ENCODE measurements at places on chromosomes 6 and 20. TPM values are rescaled to one million over a fixed set of nuclear protein-coding genes. Genes with fewer than 3 reads are reported as not detected.

ARFGEF2 gene
- total RNA-seq = 57.0 TPM

RIPPLY2 gene
- total RNA-seq = 0.63 TPM

HECA gene
- total RNA-seq = 40.2 TPM

HS3ST5 gene
- total RNA-seq = 0.16 TPM

DNA sequence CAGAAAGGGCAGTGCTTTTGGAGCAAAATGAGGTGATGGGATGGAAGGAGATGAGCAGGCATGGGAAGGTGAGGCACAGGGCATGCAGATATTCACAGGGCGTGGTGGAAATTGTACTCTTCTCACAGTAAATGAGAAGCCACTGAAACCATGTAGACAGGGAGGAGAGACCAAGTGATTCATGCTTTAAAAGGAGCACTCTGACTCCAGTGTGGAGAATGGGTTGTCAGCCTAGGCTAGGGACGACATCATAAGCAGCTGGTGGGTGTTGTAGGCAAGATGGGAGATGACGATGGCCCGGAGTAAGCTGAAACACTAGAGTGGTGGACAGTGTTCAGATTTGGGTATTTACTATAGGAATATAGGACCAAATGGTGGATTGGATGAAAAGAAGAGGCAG, 18.4 kb downstream of the PDE7B start:
- H3K27ac ChIP-seq = no peak overlapping the region
- DNase-seq = no peak
- no peaks in the 10 kb centered on the region for H3K36me3 ChIP-seq
- no peak overlapping the region for H3K4me3 ChIP-seq
- H3K27me3 ChIP-seq = no peaks in the 10 kb centered on the region

GRCh38 chr6:16432075-16433032, 194.0 kb downstream of the GMPR start:
- no peaks in the 10 kb centered on the region for H3K27me3 ChIP-seq
- H3K4me3 ChIP-seq = no peak overlapping the region
- DNase-seq = peak; percentile 66
- no peaks in the 10 kb centered on the region for H3K36me3 ChIP-seq
- peaks cover 24% of the 10 kb centered on the region for H3K4me1 ChIP-seq
- no peak overlapping the region for H3K27ac ChIP-seq

GRCh38 chr20:51562332-51563173, 20.0 kb upstream of the NFATC2 start:
- H3K27ac ChIP-seq = peak overlapping the region; percentile 79
- H3K4me3 ChIP-seq = peak overlapping the region; percentile 39
- H3K27me3 ChIP-seq = no peaks in the 10 kb centered on the region
- H3K36me3 ChIP-seq = no peaks in the 10 kb centered on the region
- peaks cover 30% of the 10 kb centered on the region for H3K4me1 ChIP-seq

DNA sequence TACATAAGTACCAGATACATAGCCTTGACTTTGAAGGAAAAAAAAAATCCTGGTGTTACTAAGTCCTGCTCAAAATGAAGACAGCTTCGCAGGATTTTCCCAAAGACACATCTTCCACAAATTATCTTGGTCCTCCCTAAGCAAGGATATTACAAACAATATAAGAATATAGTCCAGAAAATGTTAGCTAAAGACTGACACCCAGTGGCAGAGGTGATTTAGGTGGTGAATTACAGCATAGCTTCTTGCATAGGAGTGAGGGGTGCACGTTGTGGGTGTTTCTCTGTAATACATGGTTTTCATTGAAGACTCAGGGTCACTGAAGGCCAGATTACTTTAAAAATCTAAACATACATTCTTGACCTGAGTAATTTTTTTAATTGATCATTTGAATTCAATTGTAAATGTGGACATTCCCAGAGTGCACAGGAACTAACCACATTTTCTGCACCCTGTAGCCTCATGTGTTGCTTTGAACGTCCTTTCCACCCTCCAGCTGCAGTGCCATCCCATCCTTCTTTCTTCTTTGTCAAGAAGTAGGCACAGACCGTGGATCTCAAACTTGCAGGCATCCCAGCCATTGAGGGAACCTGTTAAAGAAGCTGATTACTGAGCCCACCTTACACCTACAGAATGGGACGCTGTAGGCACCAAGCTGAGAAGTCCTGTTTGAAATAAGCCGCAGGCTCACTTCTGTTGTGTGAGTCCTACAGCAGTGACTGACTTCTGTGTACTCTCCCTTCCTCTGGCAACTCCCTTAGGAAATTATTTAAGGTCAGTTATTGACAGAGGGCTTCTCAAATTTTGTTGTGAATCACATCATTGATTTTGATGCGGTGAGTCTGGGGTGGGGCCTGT, 102.6 kb downstream of the PERP start:
- no peaks in the 10 kb centered on the region for H3K27me3 ChIP-seq
- H3K27ac ChIP-seq = no peak overlapping the region
- DNase-seq = peak; percentile 25
- H3K4me1 ChIP-seq = peaks cover 3% of the 10 kb centered on the region

DNA sequence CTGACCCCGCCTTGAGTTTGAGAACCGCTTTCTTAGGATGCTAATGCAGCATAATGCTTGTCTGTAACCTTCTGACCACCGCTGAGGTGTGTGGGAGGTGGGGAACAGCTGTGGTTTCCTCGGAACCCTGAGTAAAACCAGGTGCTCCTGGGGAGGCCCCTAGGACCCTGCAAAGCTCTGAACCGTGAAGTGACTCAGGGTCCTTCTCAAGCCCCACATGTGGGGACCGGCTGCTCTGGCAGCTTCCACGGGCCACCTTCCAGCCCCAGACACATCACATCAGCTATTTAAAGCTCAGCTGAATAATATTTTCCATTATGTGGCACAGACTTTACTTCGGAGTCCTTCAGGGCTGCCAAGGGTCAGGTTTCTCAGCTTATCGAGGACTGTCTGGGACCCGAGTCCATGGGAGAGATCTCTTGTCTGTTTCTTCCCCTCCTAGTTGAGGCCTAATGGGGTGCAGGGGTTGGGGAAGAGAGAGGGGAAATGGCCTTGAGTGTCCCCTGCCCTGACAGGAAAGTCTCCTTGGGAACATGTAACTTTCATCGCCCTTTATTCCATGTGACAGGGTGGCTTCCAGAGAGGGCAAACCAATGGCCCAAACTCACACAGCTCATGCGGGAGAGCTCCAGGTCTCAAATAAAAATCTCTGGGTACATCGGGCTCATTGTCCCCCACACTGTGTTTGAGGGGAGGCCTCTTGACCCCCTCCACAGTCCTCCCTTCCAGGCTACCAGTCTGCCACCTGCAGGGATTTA, 186.1 kb upstream of the SLC24A3 start:
- H3K4me1 ChIP-seq = peaks cover 3% of the 10 kb centered on the region
- no peaks in the 10 kb centered on the region for H3K27me3 ChIP-seq
- no peaks in the 10 kb centered on the region for H3K36me3 ChIP-seq
- peak; percentile 42 for DNase-seq

DNA sequence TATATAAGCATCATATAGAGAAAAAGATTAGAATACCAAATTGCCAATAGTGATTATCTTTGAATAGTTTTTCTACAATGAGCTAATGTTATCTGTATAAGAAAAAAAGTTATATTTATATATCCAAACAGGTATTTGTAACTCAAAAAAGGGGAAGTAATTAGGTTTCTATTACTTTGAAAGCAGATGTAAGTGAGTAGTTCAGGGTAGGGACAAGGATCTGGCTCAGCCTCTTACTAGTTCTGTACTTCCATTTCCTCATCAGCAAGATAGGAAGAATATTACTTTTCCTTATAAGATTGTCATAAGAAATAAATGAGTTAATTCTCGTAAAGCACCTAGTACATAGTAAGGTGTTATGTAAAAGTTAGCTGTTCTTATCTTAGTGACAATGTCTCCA, 32.2 kb downstream of the AHI1 start:
- DNase-seq = no peak
- H3K36me3 ChIP-seq = no peaks in the 10 kb centered on the region
- H3K4me3 ChIP-seq = no peak overlapping the region
- no peaks in the 10 kb centered on the region for H3K4me1 ChIP-seq
- H3K27ac ChIP-seq = no peak overlapping the region

- H3K36me3 ChIP-seq = no peaks in the 10 kb centered on the region
- peaks cover 12% of the 10 kb centered on the region for H3K4me1 ChIP-seq
- H3K27ac ChIP-seq = no peak overlapping the region
- no peak overlapping the region for H3K4me3 ChIP-seq
- H3K27me3 ChIP-seq = no peaks in the 10 kb centered on the region
- no peak for DNase-seq
Measured at GRCh38 chr6:98839781-98840361, 5.5 kb downstream of the POU3F2 start.

DNA sequence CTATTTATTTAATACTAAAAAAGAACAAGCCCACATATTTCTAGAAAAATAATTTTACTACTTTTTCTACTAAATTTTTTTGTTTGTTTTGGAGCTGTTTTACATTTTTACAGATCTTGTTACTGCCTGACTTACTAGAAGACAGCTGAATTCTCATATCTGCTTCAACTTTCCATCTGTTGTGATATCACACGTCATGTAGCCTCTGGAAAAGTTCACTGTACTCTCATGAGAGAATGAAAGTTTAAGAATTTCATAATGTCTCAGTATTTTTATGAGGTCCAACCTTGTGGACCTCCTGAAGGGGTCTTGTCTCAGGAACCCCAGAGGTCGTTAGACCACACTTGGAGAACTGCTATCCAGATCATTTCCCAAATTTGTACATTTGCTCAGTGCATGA, 81.7 kb upstream of the MTHFD1L start:
- no peaks in the 10 kb centered on the region for H3K36me3 ChIP-seq
- no peak for DNase-seq

GRCh38 chr20:3653921-3654320, 9.3 kb downstream of the GFRA4 start:
- DNase-seq = no peak
- no peaks in the 10 kb centered on the region for H3K36me3 ChIP-seq
- H3K27me3 ChIP-seq = no peaks in the 10 kb centered on the region
- H3K27ac ChIP-seq = no peak overlapping the region

DNA sequence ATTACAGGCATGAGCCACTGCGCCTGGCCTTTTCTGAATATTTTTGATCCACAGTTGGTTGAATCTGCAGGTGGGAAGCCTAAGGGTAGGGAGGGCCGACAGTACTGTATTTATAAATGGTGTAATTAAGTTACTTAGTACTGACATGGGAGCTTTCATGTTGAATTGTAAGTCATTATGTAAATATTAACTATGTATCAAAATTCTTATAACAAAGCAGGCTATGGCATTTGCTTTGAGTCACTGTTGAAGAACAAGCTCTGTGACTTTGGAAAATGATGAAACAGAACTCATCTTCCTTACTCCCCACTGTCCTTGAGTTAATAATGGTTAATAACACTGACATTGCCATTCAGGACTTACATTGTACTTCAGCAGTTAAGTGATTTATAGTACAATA, 63.0 kb upstream of the TXNDC5 start:
- peaks cover 8% of the 10 kb centered on the region for H3K4me1 ChIP-seq
- no peak overlapping the region for H3K4me3 ChIP-seq
- H3K36me3 ChIP-seq = no peaks in the 10 kb centered on the region
- no peaks in the 10 kb centered on the region for H3K27me3 ChIP-seq
- DNase-seq = no peak
- no peak overlapping the region for H3K27ac ChIP-seq

DNA sequence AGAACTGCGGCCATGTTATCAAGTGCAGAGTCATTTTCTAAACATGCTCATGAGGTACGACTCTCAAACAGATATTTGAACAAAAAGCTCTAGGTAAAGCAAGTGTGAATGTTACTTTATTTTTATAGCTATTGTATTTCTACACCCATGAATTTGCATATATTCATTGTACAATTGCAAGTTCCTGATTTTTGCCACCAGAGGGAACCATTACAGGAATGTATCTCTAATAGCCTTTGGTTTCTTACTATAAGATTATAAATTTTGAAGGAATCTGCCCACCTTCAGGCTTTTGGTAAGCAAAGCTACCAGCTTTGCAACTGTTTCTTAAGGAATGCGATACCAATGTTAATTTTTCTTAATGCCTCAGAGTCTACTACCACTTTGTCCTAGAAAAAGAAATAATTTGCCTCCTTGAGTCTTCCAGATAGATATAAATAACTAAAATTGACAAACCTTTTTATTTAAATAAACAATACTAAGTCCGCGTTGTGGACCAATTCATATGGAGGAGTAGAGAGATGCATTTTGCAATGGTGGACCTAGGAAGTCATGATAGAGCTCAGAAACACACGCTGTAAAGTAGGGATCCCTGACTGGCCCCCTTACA, 125.4 kb upstream of the SAMD5 start:
- no peak for DNase-seq
- no peaks in the 10 kb centered on the region for H3K36me3 ChIP-seq
- no peaks in the 10 kb centered on the region for H3K4me1 ChIP-seq
- H3K4me3 ChIP-seq = no peak overlapping the region

DNA sequence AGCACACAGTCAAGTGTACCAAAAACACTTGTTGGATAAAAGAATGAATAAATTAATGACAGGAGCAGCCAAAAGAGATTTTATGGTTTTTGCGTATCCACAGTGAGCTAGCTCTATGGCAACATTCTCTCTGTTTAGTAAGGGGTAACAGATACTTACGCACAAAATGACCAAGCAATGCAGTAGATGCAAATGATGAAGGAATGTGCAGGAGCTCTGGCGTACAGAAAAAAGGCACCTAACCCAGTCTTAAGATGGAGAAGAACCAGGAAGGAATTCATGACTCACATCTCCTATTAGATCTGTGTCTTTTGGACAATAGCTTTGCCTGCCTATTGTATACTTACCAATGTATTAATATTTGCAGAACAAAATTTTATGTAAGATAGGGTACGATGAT, 191.9 kb upstream of the PREP start:
- H3K36me3 ChIP-seq = no peaks in the 10 kb centered on the region
- H3K4me3 ChIP-seq = no peak overlapping the region
- DNase-seq = no peak
- no peak overlapping the region for H3K27ac ChIP-seq

DNA sequence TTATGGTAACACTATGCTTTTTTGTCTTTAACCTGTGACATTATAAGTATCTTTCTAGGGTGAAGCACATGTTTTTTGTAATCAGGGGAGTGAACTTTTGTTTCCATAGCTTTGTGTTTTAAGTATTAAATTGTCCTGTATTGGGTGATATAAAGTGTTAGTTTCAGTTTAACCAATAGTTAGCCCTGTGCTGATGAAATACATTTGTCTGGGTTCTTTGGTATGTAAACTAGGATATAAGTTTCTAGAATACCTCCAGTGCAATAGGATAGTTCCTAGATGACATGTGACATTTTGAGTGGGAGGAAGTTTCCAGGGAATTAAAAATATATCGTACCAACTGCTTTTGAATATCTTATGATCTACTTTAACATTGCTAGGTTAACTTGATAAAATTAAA, 611.0 kb upstream of the MARCKS start:
- H3K27me3 ChIP-seq = no peaks in the 10 kb centered on the region
- no peak overlapping the region for H3K4me3 ChIP-seq
- H3K27ac ChIP-seq = no peak overlapping the region
- H3K4me1 ChIP-seq = no peaks in the 10 kb centered on the region
- no peaks in the 10 kb centered on the region for H3K36me3 ChIP-seq
- DNase-seq = no peak

- H3K36me3 ChIP-seq = no peaks in the 10 kb centered on the region
- H3K27me3 ChIP-seq = no peaks in the 10 kb centered on the region
- H3K27ac ChIP-seq = no peak overlapping the region
- H3K4me1 ChIP-seq = peaks cover 15% of the 10 kb centered on the region
Measured at GRCh38 chr6:159104163-159104925, 59.6 kb upstream of the TAGAP start.

Data from testis (tissue), 5 donors.